NCI-H1417 treated with DMSO at 0.1 percent for 48 hours (cell line): ENCODE measurements at places on chromosomes 5 and 9.

GRCh38 chr5:150372639-150373038 lies 15.1 kb downstream of the TCOF1 start:
- DNase-seq: no peak

DNA sequence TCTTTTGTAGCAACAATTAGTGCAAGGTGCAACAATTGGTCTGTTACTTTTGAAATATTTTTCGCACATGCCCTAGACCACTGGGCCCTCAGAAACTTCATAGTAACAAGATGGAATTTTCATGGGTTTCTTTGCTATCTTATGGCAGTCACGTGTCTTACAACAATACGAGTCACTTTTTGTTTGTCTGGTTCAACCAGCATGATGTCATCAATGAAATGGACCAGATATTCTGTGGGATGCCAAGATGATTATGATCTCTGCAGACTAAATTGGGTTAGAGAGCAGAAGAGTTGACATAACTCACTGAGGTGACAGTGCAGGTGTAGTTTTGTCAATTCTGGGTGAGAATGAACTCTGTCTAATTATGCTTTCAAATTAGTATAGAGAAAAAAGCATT lies 239.6 kb upstream of the RIOK2 start:
- no peak for DNase-seq

- DNase-seq: no peak
Measured at GRCh38 chr9:105957830-105958229, 263.5 kb downstream of the TMEM38B start.

DNA sequence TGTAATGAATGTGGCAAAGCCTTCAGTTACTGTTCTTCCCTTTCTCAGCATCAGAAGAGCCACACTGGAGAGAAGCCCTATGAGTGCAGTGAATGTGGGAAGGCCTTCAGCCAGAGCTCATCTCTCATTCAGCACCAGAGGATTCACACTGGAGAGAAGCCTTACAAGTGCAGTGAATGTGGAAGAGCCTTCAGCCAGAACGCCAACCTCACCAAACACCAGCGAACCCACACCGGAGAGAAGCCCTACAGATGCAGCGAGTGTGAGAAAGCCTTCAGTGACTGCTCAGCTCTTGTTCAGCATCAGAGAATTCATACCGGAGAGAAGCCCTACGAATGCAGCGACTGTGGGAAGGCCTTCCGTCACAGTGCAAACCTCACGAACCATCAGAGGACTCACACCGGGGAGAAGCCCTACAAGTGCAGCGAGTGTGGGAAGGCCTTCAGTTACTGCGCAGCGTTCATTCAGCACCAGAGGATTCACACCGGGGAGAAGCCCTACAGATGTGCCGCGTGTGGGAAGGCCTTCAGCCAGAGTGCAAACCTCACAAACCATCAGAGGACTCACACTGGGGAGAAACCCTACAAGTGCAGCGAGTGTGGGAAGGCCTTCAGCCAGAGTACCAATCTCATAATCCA lies 6.8 kb downstream of the RPL12 start:
- DNase-seq: no peak

GRCh38 chr9:91775708-91776028 lies 174.4 kb downstream of the ROR2 start:
- no peak for DNase-seq

DNA sequence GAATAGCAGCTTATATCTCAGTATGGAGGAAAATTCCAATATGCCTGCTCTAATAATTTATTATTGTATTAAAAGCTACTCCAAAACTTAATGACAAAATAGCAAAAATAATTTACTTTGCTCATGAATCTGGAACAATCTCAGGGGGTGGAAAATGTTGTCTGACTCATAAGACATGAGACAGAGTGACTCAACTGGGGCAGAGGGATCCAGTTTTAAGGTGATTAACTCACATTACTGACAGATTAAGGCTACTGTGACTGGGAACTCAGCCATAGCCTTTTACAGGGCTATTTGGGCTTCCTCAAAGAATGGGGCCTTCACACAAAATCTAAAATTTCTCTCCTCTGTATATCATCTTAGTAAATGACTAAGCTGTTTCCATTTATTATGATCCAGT lies 1172.9 kb downstream of the CDH12 start:
- no peak for DNase-seq

DNA sequence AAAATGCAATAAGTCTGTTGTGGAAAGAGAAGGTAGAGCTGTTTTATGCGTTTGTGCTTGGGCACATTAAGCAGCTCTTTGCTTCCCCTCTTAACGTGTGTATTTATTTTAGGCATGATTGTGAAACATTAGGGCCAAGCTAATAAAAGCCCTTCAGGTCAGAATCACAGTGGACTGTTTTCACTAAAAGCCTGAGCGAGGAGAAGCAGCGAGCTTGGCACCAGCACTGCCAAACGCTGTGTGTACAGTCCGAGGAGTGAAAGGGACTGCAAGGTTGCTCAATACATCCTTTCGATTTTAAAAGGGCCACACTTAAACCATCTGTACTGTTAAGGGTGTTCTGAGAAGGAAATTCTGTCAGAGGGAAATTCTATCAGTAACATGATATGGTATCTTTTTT lies 107.2 kb upstream of the CKMT2 start:
- no peak for DNase-seq
